ENCODE measurements at places on chromosomes 13 and 19. TPM values are rescaled to one million over a fixed set of nuclear protein-coding genes. Genes with fewer than 3 reads are reported as not detected.

DNA sequence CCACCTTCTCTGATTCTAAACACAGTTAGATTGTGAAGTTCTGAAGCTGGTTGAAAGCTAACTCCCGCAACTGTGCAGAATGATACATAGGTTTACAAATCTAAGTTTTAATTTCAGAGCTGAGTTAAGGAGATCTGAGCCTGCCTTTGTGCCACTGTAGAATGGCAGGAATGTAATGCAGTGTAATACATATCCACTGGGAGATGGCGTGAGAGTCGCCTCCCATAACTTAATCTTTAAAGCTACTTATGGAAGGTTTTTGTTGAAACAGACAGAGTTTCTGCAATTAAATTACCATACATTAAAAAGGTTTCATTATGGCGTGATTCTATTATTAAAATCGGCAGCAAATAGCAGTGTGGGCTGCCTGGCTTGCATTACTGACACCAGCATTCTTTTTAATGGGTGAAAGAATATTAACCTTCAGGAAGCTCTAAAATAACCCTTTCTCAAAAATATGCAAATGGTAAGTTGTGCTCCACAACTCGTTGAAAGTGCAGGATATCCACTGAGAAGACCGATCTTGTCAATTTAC is 257.4 kb downstream of the OLFM4 start:
- no peak overlapping the region for H3K27ac ChIP-seq
- no peaks in the 10 kb centered on the region for H3K36me3 ChIP-seq
- no peaks in the 10 kb centered on the region for H3K4me1 ChIP-seq
- no peak for DNase-seq
- no peak overlapping the region for H3K4me3 ChIP-seq
- H3K27me3 ChIP-seq, result no peaks in the 10 kb centered on the region

DNA sequence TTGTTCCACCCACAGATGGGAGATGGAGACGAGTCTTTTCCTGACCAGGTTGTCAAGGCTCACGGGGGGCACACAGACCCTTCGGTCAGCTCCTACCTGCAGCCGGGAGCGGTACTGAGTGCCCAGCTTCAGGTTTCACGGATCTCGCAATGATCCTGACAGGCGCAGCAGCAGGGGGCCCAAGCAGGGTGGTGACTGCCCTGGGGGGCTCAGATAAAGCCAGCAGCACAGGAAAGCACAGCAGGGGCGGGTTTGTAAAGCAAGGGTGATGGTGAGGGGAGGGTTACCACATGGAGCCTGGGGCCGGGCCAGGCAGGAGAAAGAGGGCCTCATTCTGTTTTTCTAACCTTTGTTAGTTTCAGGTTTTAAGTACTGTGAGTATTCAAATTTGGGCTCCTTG is 41.7 kb upstream of the ATP11A start:
- no peak overlapping the region for H3K27ac ChIP-seq
- H3K36me3 ChIP-seq, result no peaks in the 10 kb centered on the region
- H3K4me1 ChIP-seq, result no peaks in the 10 kb centered on the region
- no peak for DNase-seq
- no peaks in the 10 kb centered on the region for H3K27me3 ChIP-seq

- no peak for DNase-seq
- no peak overlapping the region for H3K27ac ChIP-seq
- H3K4me1 ChIP-seq, result no peaks in the 10 kb centered on the region
- no peak overlapping the region for H3K4me3 ChIP-seq
- no peaks in the 10 kb centered on the region for H3K27me3 ChIP-seq
Observed at GRCh38 chr19:40621283-40621682, 20.1 kb downstream of the LTBP4 start.

- no peaks in the 10 kb centered on the region for H3K4me1 ChIP-seq
- H3K4me3 ChIP-seq, result no peak overlapping the region
- no peak overlapping the region for H3K27ac ChIP-seq
- no peaks in the 10 kb centered on the region for H3K36me3 ChIP-seq
Observed at GRCh38 chr13:73702419-73703071, 431.7 kb downstream of the KLF12 start.

The PLA2G4C gene
- total RNA-seq, result 41.8 TPM

The EFNA2 gene
- total RNA-seq, result not detected

All from psoas muscle (tissue), 8 donors.